ENCODE measurements at places on chromosomes 16 and 17.
A peak's percentile ranks its signal among the peaks of the same experiment; 100 is the strongest.

- DNase-seq, result no peak
Measured at GRCh38 chr17:18074566-18075272, 13.0 kb upstream of the DRG2 start.

GRCh38 chr17:63291258-63291657 is 154.8 kb downstream of the CYB561 start:
- no peak for DNase-seq

DNA sequence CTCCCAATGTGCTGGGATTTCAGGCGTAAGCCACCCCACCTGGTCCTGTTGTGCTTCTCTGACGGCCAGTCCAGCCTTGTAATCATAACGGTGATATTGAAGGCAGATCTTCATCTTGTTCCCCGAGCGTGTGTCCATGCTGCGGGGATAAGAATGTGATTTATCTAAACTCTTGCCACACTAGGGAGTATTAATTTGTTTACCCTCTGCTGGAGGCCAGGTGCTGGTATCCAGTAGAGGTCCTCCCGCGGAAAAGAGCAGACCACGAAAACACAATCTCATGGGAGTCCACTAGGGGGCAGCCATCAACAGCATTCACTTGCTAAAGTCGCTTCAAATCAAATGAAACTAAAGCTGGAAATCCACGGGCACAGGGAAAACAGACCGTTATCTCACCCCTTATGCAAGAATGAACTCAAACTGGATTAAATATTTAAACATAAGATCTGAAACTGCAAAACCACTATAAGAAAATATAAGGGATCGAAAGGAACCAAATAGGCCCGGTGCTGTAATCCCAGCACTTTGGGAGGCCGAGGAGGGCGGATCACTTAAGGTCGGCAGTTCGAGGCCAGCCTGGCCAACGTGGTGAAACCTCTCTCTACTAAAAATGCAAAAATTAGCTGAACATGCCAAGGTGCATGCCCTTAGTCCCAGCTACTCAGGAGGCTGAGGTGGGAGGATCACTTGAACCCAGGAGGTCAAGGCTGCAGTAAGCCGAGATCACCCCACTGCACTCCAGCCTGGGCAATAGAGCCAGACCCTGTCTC is 22.3 kb upstream of the RBBP6 start:
- DNase-seq, result peak; percentile 86

GRCh38 chr17:73343739-73344454 is 32.1 kb upstream of the CDC42EP4 start:
- DNase-seq, result no peak

DNA sequence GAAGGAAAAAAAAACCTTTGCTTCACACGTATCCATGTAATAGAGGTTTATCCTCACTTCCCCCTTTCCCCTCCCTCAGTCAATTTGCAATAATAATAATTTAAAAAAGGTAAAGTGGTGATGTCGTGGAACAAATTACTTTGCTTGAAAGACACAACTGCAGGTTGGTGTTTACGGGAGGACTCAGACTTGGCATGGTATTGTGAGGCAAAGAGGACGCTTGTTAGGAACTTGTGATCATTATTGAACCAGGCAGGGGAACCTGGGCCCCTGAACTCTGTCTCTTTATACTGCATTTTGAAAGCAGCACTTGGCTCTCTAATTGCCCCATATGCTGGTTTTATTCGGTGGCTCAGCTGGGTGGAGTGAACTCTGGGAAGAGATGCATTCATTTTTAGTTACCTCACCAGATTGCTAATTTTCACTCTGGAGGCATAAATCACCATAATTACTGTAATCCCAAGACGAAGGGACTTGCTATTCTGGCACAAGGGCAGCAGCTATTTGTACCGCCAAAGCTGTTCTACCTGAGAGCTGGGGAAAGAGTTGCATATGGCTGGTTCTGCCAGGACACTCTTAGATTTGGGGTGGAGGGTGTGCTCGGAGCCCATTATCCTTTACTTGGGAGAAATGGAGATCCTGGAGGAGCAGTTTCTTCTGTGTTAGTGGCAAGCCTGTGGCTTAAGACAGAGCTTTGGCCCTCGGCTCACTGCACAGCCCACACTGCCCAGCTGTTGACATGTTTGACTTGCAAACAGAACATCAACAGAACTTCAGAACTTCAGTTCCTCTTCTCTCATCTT is 5.7 kb upstream of the DHX8 start:
- DNase-seq, result no peak

- DNase-seq, result no peak
Measured at GRCh38 chr16:85435700-85436099, 177.4 kb upstream of the GSE1 start.

DNA sequence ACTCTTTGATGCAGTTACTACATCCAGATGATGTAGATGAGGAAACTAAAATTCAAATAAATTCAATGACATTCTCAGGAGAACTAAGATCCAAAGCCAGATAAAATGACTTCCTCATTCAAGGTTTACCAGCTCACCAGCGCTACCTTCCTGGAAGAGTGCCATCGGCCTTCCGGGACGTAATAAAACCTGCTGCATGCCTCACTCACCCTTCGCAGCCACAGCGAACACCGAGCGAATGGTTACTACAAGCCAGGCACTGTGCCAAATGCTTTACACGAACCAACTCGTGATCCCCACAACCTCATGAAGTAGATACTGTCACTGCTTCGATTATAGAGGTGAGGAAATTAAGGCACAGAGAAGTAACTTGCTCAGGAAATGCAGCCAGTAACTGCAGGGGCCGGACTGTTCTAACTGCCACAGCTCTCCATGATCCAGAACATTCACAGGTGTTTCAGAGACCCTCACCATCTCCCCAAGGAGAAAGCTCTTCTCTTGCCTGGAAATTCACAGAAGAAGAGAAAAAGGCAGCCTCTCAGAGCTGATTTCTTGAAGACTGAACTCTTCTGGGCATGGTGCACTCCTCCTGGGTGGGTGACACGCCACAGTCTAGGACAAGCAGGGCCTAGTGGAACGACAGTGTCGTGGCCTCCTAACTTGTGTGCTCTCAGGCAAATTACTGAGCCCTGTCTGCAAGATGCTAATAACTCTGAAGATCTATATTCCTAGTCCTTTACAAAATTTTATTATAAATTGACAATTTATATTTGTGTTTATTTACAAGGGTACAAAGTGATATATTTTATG is 46.8 kb downstream of the HIC1 start:
- peak; percentile 26 for DNase-seq

- DNase-seq, result no peak
Measured at GRCh38 chr17:68518063-68518815, 6.0 kb downstream of the PRKAR1A start.

GRCh38 chr16:51237861-51238378 is 86.8 kb upstream of the SALL1 start:
- DNase-seq, result no peak

DNA sequence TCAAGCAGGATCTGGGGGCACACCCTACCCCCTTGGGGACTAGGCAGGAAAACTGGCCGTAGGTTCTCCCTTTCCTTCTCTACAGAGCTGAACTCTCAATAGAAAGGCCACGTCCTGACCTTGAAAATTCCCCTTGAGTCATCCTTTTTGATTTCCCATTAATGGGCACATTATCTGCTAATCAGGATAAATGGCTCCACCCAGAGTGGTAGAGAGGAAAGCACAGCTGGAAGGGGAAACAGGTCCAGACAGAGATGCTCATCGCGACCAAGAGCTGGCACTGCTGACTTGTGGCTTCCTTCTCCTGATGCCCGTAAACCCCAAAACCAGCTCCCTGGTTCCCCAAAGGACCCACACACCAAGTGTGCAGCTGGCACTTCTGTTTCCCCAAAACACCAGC is 206.5 kb upstream of the CDH5 start:
- no peak for DNase-seq

Measured in activated CD4-positive, alpha-beta T cell treated with anti-CD3 and anti-CD28 coated beads, Interleukin-2, amount 50 U/mL, for 48 hours (primary cell).